Left kidney (tissue), 8 donors: ENCODE measurements at places on chromosomes 16 and 17.

DNA sequence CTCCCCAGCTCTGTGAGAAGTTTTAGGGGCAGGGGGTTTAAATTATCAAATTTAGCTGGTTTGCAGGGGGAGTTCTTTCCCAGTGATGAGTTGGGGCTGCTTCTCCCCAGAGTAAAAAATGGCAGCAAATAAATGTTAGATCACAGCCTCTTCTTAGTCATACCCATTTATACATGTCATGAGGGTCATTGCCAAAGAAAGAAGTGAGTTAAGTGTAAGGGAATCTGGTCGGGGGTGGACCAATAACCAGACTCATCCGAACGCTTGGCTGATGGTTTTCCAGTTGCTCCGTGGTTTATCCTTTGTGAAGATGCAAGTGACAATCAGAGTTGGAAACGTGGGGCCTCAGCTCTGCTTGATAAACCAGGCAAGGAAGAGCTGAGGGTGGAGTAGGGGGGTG lies 87.1 kb downstream of the PLXDC1 start:
- no peak for DNase-seq

- DNase-seq, result no peak
Measured at GRCh38 chr17:6352016-6352415, 82.9 kb downstream of the AIPL1 start.

DNA sequence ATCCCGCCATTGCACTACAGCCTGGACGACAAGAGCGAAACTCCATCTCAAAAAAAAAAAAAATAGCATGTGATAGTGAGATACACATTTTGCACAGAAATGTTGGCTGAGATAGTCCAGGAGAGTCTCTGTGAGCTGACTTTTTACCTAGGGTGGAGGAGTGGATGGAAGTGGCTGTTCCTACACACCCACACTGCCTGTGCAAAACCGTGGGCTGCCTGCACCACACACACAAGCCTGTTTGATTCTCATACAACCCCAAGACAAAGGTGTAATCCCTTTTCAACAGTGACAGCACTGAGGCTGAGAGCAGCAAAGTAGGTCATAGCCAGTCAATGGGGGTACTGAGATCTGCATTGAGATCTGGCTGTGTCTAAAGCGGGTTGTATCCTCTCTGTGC lies 86.8 kb downstream of the MARF1 start:
- no peak for DNase-seq

DNA sequence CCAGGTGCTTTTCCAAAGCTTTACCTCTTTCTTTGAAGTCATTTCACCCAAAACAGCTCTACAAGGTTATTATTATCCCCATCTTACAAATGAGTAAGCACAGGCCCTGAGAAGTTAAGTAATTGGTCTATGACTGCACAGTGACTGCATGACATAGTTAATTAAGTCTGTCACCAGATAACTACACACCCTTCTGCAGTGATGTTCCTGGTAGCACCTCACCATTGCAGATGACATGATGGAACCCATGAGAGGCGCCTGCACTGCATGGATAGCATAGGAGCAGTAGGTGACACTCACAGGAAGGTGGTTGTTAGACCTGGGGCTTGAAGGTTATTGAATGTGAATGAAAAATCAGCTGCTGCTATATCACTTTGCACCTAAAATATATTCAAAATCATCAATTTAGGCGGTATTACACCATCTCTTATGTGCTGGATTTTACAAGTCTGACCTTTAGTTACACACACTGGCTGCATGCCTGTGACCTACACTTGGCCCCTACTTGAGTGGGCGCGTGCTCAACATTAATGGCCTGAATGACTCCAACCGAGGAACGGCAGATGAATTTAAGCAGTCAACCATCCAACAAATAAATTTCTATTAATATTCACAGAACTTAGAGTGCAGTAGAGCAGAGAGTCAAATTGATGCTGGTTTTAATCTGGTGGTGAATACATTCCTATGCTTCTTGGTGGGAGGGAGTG lies 239.6 kb downstream of the CDH11 start:
- no peak for DNase-seq

DNA sequence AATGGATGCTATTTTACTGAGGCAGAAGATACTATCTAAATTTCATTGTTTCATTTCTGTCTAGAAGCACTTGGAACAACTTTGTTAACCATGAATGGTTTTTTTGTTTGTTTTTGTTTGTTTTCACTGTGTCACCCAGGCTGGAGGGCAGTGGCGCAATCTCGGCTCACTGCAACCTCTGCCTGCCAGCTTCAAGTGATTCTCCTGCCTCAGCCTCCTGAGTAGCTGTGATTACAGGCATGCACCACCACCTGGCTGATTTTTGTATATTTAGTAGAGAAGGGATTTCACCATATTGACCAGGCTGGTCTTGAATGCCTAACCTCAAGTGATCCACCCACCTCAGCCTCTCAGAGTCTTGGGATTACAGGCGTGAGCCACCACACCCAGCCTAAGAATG lies 40.5 kb downstream of the ABHD15 start:
- DNase-seq, result no peak

DNA sequence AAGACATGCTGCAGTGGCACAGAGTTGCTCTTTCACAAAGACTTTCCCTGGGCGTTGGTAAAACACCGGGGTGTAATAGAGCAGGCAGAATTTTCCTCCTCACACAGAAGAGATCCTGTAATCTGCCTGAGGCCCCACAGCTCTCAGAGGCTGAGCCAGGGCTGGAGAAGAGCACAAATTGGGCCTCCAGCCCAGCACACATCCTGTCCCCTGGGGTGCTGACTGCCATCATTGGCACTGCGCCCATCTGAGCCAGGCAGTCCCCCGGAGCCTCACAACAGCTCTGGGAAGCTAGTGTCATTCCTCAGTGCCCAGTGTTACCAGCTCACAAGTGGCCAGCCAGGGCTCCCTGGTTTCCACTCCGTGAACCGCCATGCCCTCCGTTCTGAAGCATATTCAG lies 119.4 kb downstream of the SOCS1 start:
- no peak for DNase-seq

- no peak for DNase-seq
Measured at GRCh38 chr16:73405851-73406250, 357.9 kb upstream of the ZFHX3 start.

DNA sequence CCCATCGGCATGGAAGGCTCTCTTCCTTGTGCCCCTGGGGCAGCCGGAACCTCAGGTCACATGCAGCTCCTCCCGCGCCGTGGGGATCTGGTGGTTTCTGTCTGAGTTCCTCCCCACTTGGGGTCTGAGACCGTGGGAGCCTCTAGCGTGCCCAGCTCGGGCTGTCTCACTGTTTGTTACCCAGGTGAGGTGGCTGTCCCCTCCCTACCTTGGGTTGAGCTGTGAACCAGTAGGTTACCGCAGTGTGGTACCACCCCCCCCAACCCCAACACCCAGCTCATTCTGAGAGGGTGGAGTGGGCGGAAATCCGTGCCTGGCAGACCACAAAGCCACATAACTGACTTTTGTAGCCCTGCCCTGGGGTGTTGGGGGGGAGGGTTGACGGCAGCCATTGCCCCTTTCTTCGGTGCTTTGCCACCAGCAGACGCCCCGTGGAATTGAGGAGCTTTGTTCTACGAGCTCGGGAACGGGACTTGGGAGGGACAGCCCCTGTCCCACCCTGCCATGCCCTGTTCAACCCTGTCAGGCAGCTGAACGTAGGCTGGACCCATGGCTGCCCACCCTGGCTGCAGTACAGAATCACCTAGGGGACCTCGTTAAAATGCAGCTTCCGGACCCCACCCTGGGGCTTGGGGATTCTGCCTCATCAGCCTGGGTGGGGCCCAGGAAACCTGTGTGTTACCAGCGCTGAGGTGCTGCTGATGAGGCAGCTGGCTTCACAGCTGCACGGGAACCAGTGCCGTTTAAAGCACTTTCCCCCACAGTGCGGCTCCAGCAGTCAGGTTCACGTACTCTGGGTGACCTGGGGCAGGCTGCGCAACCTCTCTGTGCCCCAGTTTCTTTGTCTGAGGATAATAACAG lies 18.5 kb downstream of the RAP1GAP2 start:
- no peak for DNase-seq

GRCh38 chr16:68084504-68085258 lies 489 bp upstream of the NFATC3 start:
- peak; percentile 96 for DNase-seq

GRCh38 chr17:77637818-77638575 lies 320.5 kb upstream of the TNRC6C start:
- DNase-seq, result no peak

- DNase-seq, result no peak
Measured at GRCh38 chr16:6104428-6104827, 1006.8 kb upstream of the EEF2KMT start.

- DNase-seq, result peak; percentile 88
Measured at GRCh38 chr16:49639739-49640431, 216.0 kb downstream of the ZNF423 start.

DNA sequence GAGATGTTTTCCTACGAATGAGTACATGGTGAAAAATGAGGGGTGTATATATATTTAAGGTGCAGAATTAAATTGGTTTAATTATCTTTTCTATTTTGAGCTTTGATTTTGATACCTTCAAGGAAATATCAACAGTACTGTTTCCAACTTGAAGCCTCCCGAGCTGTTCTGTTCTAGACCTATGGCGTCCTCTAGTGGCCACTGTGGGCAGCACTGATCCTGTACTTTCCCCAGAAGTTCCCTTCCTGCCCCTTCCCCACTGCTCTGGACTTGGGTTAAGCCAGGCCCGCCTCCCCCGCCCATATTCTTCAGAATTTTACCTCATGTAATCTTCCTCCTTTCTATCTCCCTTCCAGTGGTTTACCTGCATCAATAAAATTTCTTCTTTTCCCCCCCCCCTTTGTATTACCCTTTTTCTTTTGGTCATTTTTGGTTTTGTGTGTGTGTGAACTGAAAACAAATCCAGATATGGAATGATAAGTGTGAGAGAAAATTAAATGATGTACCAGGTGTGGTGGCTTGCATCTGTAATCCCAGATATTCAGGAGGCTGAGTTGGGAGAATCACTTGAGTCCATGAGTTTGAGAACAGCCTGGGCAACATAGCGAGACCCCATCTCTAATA lies 1643.5 kb downstream of the TP53TG3F start:
- no peak for DNase-seq

DNA sequence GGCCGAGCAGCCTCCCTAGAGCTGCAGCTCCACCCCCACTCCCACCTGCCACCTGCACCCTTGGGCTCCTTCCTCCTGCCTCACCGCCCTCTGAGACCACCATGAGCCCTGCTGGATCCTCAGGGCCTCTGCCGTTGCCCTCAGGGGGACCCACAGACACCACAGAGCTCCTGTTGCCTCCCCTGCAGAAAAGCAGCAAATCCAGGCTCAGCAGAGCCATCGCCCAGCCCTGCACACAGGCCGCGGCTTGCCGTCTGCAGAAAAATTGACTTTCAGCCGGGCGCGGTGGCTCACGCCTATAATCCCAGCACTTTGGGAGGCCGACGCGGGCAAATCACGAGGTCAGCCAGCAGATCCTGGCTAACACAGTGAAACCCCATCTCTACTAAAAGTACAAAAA lies 7.0 kb upstream of the PPP1R27 start:
- DNase-seq, result no peak

GRCh38 chr16:23999663-24000062 lies 163.9 kb downstream of the PRKCB start:
- no peak for DNase-seq

GRCh38 chr16:89357055-89357816 lies 133.1 kb downstream of the ANKRD11 start:
- DNase-seq, result no peak

- DNase-seq, result no peak
Measured at GRCh38 chr17:18362698-18363100, 651 bp downstream of the SHMT1 start.

- no peak for DNase-seq
Measured at GRCh38 chr17:78351449-78352006, 8.3 kb downstream of the SOCS3 start.
